ENCODE measurements at places on chromosomes 6 and 20. TPM values are rescaled to one million over a fixed set of nuclear protein-coding genes. Genes with fewer than 3 reads are reported as not detected.
A peak's percentile ranks its signal among the peaks of the same experiment; 100 is the strongest.

Gene DNAH8
- 0.12 TPM for total RNA-seq

- no peak for DNase-seq
Observed at GRCh38 chr20:6439737-6440442, 317.1 kb upstream of the FERMT1 start.

DNA sequence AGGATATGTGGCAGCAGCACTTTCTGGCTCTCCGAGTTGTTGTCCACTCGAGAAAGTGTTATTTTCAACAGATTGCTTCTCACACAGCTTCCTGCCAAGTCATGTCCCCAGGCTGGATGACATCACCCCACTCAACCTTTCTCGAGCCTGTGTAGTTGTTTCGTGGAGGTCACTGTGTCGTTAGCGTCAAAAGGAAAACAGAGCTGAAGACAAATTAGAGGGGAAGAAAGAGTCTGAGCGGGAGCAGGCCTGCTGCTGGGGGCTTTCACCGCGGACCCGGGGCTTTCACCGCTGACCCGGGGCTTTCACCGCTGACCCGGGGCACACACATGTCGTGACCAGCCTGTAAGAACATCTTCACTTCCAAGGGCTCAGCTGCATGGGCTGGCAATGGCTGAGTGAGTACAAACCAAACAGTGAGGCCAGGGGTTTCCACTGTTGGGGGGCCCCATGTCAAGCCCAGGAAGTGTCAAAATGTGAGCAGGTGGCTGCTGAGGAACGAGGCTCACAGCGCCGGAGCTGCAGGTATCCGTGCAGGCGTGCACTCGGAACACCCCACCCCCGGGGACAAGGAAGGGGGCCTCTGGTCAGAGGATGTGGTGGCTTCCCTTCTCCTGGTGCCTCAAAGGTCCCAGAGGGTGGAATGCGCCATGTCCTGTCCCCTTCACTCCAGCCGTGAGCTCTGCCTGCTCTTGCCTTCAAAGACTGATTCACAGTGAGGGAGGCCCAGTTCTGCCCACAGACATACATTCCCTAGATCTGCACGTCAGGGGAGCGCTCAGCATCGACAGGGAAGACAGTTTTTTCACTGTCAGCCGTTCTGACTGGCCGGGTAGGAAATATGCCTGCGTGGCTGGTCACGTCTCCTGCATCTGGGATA lies 365.9 kb downstream of the TAF4 start:
- DNase-seq = no peak

DNA sequence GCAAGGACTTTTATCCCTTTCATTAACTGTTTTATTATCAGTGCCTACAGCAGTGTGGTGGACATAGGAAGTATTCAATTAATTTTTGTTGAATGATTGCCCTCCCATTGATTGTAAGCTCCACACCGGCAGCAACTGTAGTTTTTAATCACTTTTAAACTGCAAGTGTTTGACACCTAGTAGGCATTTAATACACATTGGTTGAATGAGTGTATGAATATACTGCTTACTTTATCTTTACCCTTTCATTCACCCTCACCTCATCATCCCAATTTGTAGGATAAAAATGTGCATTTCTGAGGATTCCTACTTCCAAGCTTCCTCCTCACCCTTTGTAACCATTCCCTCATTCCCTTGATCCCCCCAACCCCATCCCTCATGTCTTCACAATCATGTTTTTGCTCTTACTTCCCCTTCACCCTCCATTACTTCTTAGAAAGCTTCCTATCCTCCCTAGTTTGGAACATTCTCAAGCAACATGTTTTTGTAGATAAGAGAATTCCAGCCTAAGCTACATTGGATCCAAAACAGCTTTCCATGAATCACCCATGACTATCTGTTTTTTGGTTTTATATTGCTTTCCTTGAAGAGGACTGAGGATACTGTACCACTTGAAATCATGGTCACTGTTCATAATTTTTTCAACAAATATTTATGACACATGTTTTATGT lies 955 bp upstream of the SLC26A8 start:
- DNase-seq = no peak

DNA sequence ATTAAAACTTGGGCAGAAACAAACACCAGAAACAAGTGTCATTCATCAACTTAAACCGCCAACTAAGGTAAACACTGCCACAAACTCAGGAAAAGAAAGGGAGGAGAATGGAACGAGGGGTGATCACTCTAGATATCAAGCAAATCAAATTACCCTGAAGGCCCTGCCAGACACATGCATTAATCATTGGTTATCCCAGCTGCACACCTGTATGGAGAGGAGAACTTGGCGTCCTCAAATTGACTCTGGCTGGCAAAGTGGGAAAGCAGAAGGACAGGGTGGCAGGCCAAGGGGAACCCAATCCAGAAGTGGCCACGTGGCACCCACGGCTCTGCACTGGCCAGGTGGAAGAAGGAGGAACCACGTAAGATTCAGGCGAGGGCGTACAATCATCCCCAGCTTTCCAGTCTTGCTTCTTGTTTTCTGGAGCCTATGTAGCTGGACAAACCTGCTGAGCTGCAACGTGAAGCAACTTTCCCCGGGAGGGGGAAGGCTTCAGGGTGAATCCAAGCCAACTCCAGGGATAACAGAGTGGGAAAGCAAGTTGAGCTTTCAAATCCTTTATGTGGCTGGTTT lies 156.2 kb upstream of the JARID2 start:
- DNase-seq = no peak

Gene CDKAL1
- total RNA-seq = 34.3 TPM

- no peak for DNase-seq
Observed at GRCh38 chr6:87851674-87852299, 149.8 kb upstream of the AKIRIN2 start.

DNA sequence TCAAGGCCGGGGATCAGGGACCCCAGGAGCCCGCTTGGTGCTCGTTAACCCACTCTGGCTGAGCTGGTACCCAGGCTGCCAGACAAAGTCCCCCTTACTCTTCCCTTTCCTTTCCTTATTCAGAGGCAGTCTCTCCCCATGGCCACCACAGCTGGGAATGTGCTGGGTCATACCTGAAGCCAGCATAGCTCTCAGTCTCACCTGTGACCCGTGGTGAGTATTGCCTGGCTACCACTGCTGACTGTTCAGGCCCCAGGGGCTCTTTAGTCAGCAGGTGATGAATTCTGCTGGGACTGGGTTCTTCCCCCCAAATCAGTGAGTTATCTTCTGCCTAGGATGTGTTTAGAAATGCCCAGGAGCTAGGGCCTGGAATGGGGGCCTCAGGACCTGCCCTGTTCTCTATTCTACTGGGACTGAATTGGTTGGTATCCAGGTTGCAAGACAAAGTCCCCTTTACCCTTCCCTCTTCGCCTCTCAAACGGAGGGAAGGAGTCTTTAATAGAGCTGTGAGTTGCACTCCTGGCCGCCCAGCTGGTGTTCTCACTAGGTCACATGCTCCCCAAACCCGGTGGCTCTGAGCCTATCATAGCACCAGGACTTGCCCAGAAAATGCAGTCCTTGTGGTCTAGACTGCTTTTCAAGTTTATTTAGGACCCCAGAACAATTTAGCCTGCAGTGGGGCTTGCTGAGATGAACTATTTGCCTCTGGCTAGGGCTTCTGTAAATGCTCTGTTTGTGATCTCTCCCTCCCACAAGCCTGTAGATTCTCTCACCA lies 64.6 kb downstream of the MYO6 start:
- DNase-seq = no peak

Gene AP5S1
- total RNA-seq = 13.2 TPM

DNA sequence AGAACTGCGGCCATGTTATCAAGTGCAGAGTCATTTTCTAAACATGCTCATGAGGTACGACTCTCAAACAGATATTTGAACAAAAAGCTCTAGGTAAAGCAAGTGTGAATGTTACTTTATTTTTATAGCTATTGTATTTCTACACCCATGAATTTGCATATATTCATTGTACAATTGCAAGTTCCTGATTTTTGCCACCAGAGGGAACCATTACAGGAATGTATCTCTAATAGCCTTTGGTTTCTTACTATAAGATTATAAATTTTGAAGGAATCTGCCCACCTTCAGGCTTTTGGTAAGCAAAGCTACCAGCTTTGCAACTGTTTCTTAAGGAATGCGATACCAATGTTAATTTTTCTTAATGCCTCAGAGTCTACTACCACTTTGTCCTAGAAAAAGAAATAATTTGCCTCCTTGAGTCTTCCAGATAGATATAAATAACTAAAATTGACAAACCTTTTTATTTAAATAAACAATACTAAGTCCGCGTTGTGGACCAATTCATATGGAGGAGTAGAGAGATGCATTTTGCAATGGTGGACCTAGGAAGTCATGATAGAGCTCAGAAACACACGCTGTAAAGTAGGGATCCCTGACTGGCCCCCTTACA lies 125.4 kb upstream of the SAMD5 start:
- no peak for DNase-seq

Gene CALHM6
- 0.75 TPM for total RNA-seq

- DNase-seq = no peak
Observed at GRCh38 chr6:35251949-35252348, 7.6 kb upstream of the ZNF76 start.

GRCh38 chr6:11323666-11324452 lies 91.4 kb upstream of the NEDD9 start:
- DNase-seq = no peak

Gene EDN1
- 2.0 TPM for total RNA-seq

DNA sequence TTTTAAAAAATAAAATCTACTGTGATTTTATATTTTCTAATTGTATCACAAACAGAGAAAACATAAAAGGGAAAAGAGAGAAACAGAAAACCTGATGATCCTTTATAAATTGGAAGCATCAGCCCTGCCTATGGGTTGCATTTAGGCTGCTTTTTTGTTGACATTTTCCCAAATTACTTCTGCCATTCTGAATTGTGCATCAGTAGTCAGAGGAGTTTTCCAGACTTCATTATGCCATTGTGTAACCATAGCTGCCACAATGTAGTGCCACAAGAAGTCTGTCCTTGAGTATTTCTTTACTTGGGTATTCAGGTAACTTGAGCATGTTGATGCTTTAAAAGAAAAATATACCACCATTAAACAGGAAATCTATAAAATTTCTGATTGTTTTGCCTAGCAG lies 130.3 kb downstream of the HACE1 start:
- no peak for DNase-seq

Gene CCM2L
- 1.5 TPM for total RNA-seq

GRCh38 chr20:50980071-50980681 lies 21.6 kb downstream of the MOCS3 start:
- DNase-seq = no peak

DNA sequence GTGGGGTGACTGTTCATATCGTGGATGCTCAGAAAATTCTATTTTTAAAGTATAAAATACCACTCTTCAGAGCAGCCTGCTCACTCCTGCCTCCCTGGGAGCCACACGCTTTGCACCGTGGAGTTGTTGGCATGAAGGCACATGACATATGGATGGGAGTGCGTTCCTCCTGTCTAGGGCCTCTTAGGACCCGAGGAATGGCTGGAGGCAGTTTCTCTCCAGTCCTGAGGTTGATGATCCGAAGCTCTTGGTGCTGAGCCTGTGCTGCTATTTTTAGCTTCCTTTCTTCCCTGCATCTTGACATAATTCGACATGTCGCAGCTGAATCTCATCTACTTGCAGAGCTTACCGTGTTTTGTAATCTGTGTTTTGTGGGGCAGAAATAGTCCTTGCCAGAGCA lies 73.9 kb downstream of the PHACTR3 start:
- no peak for DNase-seq

GRCh38 chr20:45911486-45912343 lies at the start of gene PLTP:
PLTP (minus strand) TSS chr20:45912155; CDS start chr20:45911452, 703 bp downstream.
- peak; percentile 50 for DNase-seq

Gene LRP11
- 45.0 TPM for total RNA-seq

DNA sequence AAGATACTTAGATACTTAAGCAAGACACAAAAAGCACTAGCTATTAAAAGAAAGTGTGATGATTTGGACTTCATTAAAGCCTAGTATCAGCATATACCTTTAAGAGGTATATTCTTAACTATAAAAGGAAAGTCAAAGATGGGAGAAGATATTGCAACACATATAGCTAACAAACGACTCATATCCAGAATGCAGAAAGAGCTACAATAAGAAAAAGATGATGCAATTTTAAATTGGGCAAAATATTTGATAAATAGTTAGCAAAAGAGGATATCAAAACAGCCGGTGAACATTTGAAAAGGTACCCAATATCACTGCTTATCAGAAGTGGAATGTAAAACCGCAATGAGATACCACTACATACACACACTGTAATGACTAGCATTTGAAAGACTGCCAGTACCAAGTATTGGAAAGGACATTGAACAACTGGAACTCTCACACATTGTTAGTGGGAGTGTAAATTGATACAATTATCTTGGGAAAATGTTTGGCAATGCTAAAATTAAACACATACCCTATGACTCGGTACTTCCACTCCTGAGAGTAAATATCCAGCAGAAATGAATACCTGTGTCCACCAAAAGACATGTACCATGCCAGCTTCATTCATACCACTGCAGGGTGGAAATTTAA lies 25.7 kb downstream of the MUC22 start:
- DNase-seq = no peak

DNA sequence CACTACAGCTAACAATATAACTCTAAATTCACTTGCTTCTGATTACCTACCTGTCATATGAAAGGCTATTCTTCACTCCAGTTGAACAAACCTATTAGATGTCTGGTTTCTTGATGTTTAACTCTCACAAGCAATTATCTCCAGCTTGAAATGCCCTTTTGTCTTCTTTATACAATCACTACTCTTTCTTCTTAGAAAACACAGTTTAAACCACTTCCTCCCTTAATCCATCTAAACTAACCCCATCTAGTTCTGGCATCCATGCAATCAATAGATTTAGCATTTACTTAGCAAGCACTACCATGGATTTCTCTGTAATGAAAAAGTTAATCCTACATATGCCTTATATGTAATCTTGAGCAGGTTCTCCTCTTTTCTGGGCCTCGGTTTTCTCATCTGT lies 127.3 kb downstream of the ATXN1 start:
- no peak for DNase-seq

DNA sequence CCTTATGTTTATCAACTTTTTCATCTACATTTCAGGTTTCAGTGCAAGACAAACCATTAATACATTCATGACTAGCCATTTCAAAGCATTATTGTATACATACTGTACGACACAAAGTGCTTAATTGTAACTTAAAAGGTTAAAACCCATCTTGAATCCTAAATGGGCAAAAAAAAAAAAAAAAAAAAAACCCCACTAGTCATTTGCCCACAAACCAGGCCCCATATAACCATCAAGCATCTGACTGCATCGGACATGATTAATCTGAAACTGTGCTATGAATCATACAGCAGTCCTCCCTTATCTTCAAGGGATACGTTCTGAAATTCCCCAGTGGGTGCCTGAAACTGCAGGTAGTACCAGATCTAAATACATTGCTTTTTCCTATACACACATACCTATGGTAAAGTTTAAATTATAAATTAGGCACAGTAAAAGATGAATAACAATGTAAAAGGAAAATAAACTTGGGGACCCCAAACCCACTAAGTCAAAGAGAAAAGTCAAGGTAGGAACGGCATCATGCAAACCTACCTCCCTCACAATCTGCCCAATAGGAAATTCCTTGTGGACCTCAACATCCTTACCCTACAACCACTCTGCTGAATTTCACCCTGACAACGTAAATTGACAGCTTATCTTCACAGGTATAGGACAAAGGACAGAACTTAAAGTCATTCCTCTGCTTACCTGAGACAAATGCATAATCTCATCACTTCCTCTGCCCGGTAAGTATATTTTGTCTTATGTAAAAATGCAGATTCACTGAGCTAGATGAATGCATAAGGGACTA lies 14.3 kb downstream of the B4GALT5 start:
- DNase-seq = no peak

Gene CALHM4
- not detected for total RNA-seq

Data from progenitor cell of endocrine pancreas (in vitro differentiated cells).